ENCODE measurements at places on chromosomes 2 and 18. TPM values are rescaled to one million over a fixed set of nuclear protein-coding genes. Genes with fewer than 3 reads are reported as not detected.

DNA sequence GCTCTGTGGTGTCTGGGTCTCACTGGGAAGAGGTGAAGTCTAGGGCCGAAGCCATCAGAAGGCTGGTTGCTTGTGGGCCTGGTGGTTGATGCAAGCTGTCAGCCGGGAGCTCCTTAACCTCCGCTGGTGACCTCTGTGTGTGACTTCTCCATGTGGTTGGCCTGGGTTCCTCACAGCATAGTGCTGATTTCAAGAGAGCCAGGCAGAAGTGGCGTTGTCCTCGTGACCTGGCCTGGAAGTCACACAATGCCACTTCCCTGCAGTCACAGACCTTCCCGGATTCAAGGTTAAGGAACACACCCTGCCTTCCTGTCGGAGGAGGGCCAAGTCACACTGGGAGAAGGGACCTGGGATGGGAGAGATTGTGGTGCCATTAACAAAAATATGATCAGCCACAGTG, 303.7 kb upstream of the HS6ST1 start:
- no peaks in the 10 kb centered on the region for H3K36me3 ChIP-seq
- no peaks in the 10 kb centered on the region for H3K27me3 ChIP-seq
- H3K4me1 ChIP-seq: no peaks in the 10 kb centered on the region
- no peak overlapping the region for H3K27ac ChIP-seq

- no peaks in the 10 kb centered on the region for H3K4me1 ChIP-seq
- no peak overlapping the region for H3K27ac ChIP-seq
- H3K27me3 ChIP-seq: no peaks in the 10 kb centered on the region
- DNase-seq: no peak
Measured at GRCh38 chr2:226943862-226944620, 108.2 kb downstream of the RHBDD1 start.

DNA sequence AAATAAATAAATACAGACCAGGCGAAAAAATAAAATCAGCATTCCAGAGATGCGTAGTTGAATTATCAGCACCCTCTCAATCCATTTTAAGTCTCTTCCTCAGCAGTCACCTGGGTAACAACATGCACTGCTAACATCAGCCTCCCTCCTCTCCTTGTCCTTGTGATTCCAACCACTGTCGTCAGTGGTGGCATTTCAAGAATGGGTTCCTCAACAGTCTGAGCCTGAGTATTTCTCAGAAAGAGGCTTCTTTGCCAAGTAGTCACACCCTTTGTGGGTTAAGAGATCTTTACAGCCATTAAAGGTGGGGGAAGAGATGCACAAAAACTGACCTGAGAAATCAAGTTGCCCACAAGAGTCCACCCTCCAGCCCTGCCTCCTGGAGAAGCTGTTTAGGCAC, 39.0 kb downstream of the NOL10 start:
- no peak overlapping the region for H3K4me3 ChIP-seq
- H3K36me3 ChIP-seq: no peaks in the 10 kb centered on the region
- H3K27ac ChIP-seq: no peak overlapping the region

DNA sequence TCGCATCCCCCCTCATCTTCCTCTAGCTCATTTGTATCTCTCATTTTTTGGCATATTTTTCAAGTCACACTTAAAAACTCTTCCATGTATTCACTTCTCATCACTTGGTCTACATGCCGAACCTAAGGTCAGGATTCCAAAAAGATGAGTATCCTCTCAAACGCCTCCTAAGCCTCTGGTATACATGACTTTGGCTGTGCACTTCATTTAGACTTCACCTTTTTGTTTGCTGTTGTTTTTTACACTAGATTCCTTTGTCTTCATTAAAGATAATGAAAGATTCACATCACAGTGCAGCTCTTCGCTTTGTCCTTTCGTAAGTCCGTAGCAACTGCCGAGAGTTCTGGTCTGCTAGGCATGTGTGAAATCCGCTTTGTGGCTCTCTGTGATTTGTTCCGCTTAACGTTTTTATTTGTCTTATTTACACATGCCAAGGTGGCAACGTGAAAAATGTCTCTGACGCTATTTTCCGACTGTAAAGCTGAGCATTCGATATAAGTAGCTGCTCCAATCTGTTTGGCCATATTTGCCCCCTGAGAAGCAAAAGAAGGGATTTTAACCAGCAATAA, 17.7 kb downstream of the RND3 start:
- H3K4me3 ChIP-seq: no peak overlapping the region
- DNase-seq: no peak
- H3K27me3 ChIP-seq: no peaks in the 10 kb centered on the region
- no peak overlapping the region for H3K27ac ChIP-seq
- H3K4me1 ChIP-seq: no peaks in the 10 kb centered on the region
- H3K36me3 ChIP-seq: no peaks in the 10 kb centered on the region

DNA sequence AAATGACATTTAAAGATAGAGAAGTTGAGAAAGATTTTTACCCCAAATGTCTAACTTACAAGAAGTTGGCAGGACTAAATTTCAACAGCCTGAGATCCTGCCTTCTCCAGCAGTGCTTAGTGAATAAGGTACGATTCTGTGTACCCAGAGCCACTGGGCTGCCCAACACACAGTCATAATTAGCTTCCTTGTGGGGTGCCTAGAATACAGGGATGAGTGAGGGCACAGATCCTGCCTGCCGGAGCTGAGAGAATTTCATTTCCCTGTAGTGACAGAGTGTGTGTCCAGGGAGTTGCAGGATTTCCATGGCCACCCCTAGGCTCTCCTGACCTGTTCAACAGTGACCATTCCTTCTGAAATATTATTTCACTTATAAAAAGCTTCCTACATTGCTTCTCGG, 27.0 kb downstream of the GREB1 start:
- peak; percentile 2 for DNase-seq
- no peaks in the 10 kb centered on the region for H3K36me3 ChIP-seq
- H3K27me3 ChIP-seq: no peaks in the 10 kb centered on the region
- no peak overlapping the region for H3K4me3 ChIP-seq
- H3K4me1 ChIP-seq: peaks cover 4% of the 10 kb centered on the region

DNA sequence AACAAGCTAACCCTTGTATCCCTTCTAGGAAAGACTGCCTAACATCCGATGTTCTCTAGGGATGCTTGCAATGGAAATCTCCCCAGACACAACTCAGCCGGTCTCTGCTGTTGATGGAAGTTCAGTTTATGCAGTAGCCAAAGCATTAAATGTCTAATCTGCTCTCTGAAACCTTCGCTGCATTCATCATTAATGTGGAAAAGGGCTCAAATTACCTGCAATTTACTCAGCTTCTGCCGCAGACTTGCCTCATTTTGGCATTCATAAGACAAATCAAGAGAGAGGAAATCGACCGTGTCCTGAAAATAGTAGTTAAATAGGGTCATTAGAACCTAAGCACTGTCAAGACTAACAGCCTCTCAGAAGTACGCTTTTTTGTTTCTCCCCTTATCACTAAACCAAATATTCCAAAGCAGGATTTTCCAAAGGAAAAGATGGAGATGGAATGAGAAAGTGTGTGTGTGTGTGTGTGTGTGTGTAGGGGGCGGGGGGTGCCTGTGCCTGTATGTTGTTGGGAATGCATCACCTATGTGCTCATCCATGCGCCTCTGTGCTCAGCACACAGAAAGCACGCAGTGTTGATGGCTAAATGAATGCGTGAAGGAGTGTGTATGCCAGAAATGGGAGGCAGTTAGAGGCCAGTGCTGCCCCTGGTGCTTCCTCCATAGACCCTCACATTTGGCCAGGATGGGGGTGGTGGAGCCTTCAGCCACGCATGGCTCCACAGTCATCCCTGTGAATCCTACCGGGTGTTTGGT, 7.4 kb downstream of the LCT start:
- H3K36me3 ChIP-seq: no peaks in the 10 kb centered on the region
- no peak overlapping the region for H3K4me3 ChIP-seq
- no peak overlapping the region for H3K27ac ChIP-seq
- no peaks in the 10 kb centered on the region for H3K4me1 ChIP-seq

DNA sequence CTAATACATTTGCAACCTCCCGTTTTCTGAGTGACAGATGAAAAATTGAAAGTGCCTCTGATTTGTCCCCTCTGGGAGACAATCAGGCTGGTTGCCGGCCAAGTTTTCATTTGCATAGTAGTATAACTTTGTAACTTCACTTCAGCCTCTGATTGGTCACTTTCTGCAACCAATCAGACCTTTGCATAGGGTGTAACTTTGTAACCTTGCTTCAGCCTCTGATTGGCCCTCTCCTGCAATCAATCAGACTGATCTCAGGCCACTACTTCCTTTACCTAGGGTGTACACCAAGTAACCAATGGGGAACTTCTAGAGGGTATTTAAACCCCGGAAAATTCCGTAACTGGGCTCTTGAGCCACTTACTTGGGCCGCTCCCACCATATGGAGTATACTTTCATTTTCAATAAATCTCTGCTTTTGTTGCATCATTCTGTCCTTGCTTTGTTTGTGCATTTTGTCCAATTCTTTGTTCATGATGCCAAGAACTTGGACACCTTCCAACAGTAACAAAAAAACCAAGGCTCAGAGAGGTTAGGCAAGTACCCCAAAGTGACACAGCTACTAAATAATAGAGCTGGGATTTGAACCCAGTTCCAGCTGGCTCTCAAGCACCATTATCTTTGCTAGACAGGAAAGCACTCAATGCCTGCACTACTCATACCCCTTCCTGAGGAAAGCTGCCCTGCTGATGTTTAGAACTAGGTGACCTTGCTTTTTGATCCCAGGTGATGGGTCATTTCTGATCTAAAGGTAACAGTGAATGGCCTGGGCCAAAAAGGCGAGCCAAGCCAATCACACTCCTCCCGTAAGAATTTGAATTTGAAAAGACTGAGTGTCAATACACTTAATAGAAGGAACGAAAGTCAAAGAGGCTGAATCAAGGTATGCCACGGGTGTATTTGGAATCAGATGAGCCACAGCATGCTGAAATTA, 10.9 kb upstream of the MYOM1 start:
- H3K27ac ChIP-seq: no peak overlapping the region
- no peaks in the 10 kb centered on the region for H3K4me1 ChIP-seq
- no peak overlapping the region for H3K4me3 ChIP-seq
- DNase-seq: no peak

DNA sequence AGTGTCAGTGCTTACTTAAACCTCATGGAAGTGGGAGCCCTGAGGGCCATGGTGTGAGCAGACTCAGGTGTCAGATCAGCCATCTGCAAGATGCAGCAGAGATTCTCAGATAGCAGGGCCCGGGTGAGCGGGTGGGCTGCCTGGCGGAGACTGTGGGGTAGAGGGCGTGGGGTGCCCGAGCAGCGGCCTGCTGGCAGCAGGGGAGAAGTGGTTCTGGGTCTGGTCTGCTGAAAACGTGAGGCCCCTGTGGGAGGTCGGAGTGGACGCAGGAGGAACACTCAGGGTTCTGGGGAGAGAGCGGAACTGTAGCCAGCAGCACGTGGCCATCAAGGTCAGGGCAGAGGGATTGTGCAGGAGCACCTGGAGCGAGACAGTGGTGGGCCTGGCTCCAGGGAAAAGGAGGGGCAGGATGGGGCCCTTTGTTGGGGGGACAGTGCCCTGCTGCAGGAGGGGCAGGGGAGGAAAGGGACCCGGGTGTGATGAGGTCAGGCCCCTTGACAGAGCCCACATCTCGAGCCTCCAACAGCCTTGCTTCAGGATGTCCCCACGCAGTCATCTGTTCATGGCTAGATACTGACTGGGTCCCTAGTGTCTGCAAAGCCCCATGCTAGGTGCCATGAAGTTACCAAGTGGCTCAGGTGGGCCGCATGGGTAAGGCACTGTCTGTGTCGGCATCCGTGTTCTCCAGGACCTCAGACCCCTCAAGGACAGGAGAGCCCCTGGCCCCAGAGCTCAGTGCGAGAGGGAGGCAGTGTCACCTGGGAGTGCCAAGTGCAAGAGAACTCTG, 2.7 kb upstream of the ESPNL start:
- H3K36me3 ChIP-seq: no peaks in the 10 kb centered on the region
- no peak for DNase-seq
- no peaks in the 10 kb centered on the region for H3K27me3 ChIP-seq

DNA sequence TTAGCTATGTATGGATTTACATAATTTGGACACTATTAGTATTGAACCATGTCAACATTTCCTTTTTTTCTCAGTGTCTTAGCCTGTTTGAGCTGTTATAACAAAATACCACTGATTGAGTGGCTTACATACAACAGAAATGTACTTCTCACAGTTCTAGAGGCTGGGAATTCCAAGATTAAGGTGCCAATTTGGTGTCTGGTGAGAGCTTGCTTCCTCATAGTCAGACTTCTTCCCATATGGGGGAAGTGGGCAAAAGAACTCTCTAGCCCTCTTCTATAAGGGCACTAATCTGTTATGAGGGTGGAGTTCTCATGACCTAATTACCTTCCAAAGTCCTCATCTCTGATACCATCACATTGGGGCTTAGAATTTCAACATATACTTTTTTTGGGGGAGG, 12.6 kb downstream of the ZNF804A start:
- no peaks in the 10 kb centered on the region for H3K4me1 ChIP-seq
- no peaks in the 10 kb centered on the region for H3K27me3 ChIP-seq
- no peak overlapping the region for H3K27ac ChIP-seq
- no peak for DNase-seq
- no peaks in the 10 kb centered on the region for H3K36me3 ChIP-seq
- no peak overlapping the region for H3K4me3 ChIP-seq

GRCh38 chr18:12301263-12302005, 6.6 kb upstream of the TUBB6 start:
- H3K4me3 ChIP-seq: no peak overlapping the region
- H3K4me1 ChIP-seq: peaks cover under 1% of the 10 kb centered on the region
- H3K36me3 ChIP-seq: no peaks in the 10 kb centered on the region
- no peak for DNase-seq
- no peaks in the 10 kb centered on the region for H3K27me3 ChIP-seq

DNA sequence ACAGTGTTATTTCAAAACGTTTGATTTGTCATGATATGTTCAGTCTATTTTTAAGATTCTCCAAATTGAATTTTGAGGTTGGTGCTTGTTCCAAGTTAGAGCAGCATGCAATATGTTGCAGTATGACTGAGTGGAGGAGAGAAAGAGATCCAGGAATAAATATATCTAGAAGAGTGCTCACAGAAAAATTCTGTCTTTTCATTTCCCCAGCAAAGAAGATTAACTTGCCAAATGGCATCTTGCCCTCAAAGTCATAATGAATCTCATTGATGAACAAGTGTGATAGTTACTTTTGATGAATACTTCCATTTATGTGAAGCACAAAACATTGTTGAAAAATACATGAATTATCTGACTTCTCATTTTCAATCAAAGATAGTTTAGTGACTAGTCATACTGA, 95.9 kb downstream of the KCNJ3 start:
- no peaks in the 10 kb centered on the region for H3K36me3 ChIP-seq
- no peak overlapping the region for H3K4me3 ChIP-seq
- no peaks in the 10 kb centered on the region for H3K27me3 ChIP-seq
- DNase-seq: no peak
- no peaks in the 10 kb centered on the region for H3K4me1 ChIP-seq

DNA sequence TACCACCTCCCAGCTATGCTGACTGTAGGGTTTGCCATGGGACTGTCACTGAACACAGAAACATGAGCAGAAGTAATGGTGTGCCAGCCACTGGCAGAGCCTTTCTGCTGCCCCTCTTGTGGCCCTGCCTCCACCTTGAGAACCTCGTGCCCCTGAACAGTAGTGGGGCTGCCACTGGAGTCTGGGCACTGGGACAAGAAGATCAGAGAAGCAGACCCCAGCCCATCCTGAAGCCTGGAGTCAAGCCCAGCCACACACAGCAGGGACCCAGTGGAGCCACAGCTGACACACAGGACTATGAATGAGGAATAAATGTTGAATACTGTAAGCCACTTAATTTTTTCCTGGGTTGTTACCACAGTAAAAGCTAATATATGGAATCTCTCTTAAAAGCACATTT, 159.6 kb downstream of the NCKAP5 start:
- H3K4me1 ChIP-seq: no peaks in the 10 kb centered on the region
- H3K36me3 ChIP-seq: no peaks in the 10 kb centered on the region
- no peak overlapping the region for H3K27ac ChIP-seq

HOXD1 gene
- 0.21 TPM for total RNA-seq

SLC11A1 gene
- 14.0 TPM for total RNA-seq

SERPINB12 gene
- not detected for total RNA-seq

KLHL41 gene
- 4.4 TPM for total RNA-seq

SPOPL gene
- total RNA-seq: 19.2 TPM

VIT gene
- 3.9 TPM for total RNA-seq

Measured in uterus (tissue), 4 donors.